H4 (cell line): ENCODE measurements at places on chromosomes 7 and 10.
A peak's percentile ranks its signal among the peaks of the same experiment; 100 is the strongest.

DNA sequence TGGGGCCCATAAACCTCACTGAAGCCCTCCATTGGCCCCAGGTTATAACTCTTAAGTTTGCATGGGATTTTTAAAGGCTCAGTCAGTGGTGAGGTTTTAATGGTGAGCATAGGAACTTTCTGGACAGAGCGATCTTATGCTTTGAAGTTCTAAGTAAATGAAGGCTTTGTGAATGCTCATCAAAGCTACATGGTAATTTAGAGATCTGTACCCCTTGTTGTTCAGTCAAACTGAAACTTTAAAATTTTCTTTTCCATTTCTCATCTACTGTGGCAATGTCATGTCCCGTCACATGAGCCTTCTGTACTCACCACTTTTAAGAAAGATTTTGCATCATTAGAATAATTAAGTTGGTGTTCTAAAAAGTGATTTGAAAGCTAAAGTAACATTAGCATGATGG is 39.9 kb downstream of the CHN2 start:
- DNase-seq, result no peak

DNA sequence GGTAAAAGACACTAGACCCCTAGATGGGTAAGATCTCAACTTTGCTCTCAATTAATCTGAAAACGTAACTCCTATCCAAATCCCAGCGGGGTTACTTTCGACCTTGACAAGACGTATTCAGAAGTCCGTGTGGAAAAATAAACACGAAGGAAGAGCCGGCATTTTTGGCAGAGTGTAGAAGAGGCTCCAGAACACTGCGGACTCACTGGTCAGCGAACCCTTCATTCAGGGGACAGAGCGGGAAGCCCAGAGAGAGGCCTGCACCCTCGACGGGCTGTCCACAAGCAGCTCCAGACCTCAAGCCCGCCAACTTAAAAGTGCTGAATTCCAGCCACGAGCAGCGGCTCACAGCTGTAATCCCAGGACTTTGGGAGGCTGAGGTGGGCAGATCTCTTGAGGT is 54.7 kb downstream of the DPYSL4 start:
- no peak for DNase-seq

- DNase-seq, result no peak
Measured at GRCh38 chr7:142795339-142795863, 24.6 kb downstream of the PRSS2 start.

- DNase-seq, result no peak
Measured at GRCh38 chr7:29375641-29376562, 181.3 kb downstream of the CHN2 start.

DNA sequence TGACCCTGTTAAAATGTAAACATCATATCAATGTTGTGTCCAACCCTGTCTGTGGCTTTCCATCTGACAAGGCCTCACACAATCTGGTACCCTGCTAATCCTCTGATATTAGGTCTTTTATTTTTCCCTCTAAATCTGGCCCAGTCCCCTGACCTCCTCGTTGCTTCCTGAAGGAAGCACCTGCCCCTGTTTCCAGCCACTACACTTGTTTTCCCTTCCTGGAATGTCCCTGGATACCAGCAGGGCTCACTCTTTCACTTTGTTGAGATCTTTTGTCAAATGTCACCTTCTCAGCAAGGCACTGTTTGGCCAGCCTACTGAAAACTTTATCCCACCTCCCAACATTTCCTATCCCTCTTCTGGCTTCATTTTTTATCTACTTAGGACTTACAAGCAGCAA is 2.1 kb downstream of the SAMD9L start:
- DNase-seq, result no peak

GRCh38 chr7:41007811-41008210 is 695.1 kb downstream of the INHBA start:
- no peak for DNase-seq

DNA sequence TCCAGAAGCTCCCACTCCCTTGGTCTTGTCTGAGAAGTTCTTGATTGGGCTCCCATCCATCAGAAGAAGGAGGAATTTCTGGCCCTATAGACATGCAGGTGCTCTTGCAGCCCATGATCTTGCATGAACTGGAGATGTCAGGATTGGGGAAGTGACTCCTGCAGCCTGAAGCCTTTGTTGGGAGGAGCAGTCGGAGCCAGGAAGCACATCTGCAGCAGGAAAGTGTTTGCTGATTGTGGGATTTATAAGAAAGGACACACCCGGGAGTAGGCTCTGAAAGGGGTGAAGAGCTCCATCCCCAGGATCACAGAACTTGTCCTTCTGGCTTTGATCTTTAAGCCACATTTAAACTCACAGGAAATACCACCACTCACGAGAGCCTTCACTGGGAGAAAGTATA is 185.2 kb downstream of the DYNC1I1 start:
- DNase-seq, result no peak

GRCh38 chr10:31906039-31906438 is 22.6 kb downstream of the ARHGAP12 start:
- DNase-seq, result no peak

- DNase-seq, result peak; percentile 76
Measured at GRCh38 chr7:8931906-8932646, 498.7 kb downstream of the NXPH1 start.

DNA sequence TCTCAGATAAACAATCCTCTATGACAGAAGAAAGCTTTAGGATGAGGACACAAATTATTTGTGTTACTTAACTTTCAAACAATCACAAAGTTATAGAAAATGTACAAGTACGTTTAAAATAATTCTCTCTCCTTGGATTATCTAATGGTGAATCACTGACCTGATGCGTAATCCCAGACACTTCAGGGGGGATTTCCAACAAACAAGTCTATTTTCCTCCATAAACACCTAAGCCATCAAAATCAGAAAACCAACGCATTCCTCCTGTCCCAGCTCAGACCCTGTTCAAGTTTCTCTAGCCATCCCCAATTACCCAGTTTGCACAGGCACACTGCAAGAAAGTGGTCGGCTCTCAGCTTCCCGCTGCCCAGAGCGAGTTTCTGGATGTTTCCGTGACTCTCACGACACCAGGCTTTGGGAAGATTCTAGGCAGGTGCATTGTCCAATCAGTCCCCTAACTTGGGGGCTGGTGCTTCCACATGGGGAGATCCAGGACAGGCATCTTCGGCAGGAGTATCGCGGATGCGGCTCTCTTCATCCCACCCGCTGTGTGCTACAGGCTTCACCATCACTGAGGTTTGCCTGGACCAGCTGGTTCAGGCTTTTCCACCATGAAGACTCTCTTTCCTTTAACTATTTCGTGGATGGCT is 200.0 kb downstream of the ZMYND11 start:
- no peak for DNase-seq

DNA sequence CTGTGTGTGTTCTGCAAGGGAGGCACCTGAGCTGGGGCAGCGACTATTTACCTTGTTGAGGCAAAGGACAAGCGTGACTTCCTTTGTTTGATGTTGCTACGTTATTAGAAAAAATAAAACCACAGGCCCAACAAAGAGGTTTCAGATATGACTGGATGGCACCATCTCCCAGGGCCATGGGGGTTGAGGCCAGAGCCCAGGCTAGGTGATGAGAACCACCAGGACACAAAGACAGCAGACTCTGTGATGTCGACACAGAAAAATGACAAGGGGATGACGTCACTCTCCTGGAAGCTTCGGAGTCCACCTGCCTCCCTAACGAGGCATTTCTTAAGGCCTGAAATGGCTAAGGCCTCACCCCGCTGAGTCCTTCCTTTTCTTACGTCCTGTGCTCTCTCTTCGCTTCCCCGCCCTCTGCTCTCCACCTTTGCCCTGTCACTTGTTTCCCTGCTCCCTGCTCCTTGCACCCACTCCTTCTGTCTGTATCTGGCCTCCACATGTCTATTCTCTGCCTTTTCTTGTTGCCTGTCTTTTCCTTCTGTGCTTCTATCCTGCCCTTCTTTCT is 83.0 kb upstream of the ADRB1 start:
- no peak for DNase-seq

DNA sequence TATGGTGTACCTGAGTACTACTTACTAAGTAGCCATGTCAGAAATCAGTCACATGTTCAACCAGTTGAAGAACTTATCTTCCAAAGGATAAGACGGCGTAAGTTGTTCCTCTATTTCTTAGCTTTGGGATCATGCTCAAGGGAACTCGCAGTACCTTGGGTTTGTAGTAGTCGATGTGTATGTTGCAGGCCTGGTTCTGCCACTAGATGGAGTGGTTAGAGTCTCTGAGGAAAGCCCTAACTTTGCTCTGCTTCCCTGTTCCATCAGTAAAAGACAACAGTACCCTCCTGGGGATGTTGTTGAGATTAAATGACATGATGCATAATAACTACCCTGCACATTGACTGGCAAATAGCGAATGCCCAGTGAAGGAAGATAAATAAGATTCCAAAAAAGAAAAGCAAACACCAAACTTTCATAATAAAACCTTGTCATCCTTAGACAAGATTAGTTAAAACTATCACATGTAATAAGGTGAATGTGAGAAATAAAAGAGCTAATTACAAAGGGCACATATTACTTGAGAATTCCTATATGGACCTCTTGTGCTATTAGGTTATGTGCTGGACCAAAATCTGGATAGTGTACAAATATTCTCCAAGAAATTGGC is 165.9 kb downstream of the ABCA13 start:
- peak; percentile 56 for DNase-seq

GRCh38 chr7:106062006-106062405 is 50.1 kb downstream of the SYPL1 start:
- no peak for DNase-seq

DNA sequence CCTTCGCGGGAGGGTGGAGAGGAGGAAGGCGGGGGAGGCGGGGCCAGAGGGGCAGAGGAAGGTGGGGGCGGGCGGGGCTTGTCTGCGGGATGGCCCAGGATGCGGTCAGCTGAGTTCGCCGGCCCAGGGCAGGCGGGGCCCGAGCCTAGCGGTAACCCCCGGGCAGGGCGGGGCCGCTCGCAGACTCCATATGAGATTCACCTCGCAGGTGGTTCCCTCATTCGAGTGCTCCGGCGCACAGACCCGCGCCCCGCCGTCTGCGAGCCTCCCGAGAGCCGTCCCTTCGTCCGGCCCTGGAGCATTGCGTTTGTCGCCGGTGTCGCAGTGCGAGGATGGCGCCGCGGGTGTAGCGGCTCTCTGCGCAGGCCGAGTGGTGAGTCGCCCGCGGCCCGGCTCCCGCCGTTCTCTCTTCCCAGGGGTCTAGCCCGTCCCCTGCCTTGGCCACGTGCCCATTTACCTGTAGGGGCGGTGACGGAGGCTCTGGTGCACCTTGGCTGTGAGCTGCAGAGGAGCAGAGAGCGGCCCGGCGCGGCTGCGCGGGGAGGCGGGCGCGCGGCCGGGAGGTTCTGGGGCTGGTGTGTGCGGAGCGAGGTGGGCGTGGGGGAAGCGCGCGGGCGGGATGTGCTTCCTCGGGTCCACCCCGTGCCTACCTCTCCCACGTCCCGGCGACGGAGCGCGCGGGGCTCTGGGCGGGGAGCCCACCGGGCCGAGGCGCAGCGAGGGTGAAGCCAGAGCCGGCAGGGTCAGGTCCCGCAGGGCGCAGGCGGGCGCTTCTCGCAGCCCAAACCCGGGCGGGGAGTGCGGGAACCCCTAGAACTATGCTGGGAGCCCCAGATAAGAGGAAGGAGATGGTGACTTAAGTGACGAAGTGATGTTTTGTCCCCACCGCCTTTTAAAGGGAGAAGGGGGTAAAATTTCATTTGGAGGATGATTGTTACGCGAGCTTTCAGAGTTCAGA is at the start of gene UPP1:
UPP1 (plus strand) TSS at position 220 of the 958 bp plus-strand sequence. CDS start 5,519 bp downstream, outside the sequence.
- no peak for DNase-seq

DNA sequence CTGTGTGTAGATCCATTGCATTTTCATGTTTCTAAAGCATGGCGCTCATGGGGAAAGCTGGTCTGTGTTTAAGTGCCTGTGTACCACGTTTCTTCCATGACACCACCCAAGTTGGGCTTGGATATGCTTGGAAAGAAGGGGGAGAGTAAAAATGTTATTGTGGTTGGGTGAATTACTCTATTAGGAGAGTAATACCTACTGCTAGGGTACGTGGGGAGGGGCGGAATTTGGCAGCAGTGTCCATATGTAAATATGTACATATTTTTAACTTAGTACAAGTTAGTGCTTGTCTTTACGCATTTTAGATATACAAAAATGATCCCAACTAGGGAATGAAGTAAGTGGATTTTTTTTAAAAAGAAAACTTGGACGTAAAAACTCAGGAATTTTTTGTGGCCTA is 42.9 kb upstream of the SAMD8 start:
- DNase-seq, result no peak

- no peak for DNase-seq
Measured at GRCh38 chr10:111392910-111393309, 316.1 kb downstream of the ADRA2A start.

- DNase-seq, result no peak
Measured at GRCh38 chr10:127193125-127193524, 3.3 kb downstream of the INSYN2A start.

GRCh38 chr10:18306031-18306430 is 165.8 kb downstream of the CACNB2 start:
- no peak for DNase-seq

GRCh38 chr7:73612598-73613269 is 11.6 kb downstream of the MLXIPL start:
- peak; percentile 69 for DNase-seq

DNA sequence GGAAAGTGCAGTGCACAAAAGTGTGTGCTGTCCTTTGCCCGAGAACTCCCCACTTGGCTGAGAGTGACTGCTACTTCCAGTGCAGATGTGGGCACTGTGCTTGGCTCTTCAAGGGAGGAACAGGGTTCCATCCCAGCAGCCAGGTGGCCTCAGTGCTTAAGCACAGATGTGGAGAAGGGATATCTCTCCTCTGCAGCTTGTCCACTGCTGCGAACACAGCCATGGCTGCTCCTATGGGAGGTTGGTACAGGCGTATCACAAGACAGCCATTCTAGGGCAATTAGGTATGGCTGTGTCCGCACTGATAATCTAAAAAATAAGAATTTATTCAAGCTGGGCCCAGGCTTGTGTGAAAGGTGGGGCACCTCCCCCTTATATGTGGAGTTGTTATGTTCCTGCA is 66.6 kb downstream of the GLCCI1 start:
- DNase-seq, result no peak

GRCh38 chr7:92644406-92645113 is 54.4 kb upstream of the FAM133B start:
- DNase-seq, result no peak

- DNase-seq, result no peak
Measured at GRCh38 chr10:34748767-34749166, 66.3 kb downstream of the PARD3 start.

DNA sequence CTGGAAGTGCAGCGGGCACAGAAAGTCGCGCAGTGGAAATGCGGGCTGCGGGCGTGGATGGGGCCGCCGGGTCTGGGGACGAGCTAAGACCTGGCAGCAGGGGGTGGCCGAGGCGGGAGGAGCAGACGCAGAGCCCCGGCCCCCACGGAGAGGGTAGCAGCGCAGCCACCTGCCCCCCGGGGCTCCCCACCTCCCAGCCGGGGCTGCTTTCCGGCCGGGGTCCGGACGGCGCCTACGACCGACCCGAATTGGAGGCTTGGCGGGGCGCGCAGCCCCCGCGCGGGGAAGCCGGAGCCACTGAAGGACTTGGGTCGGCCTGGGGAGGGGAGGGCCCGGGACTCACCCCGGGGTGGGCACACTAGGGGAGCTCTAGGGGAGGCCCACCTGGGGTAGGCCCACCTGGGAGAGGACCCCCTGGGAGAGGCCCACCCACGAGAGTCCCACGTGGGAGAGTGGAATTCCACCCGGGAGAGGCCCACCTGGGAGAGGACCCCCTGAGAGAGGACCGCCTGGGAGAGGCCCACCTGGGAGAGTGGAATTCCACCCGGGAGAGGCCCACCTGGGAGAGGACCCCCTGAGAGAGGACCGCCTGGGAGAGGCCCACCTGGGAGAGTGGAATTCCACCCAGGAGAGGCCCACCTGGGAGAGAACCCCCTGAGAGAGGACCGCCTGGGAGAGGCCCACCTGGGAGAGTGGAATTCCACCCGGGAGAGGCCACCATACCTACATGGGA is 854 bp upstream of the CFAP46 start:
- DNase-seq, result no peak

GRCh38 chr7:127901895-127902703 is 129.1 kb downstream of the LRRC4 start:
- no peak for DNase-seq

- no peak for DNase-seq
Measured at GRCh38 chr10:77906951-77907421, 19.6 kb downstream of the DLG5 start.
